ENCODE measurements at places on chromosomes 6 and 20.

GRCh38 chr6:55528624-55529023, 50.4 kb downstream of the HMGCLL1 start:
- DNase-seq: no peak

GRCh38 chr6:20404641-20405032, 3.0 kb downstream of the E2F3 start:
- DNase-seq: peak; percentile 66

GRCh38 chr6:36130667-36131510, 576 bp downstream of the MAPK13 start:
- DNase-seq: peak; percentile 16

DNA sequence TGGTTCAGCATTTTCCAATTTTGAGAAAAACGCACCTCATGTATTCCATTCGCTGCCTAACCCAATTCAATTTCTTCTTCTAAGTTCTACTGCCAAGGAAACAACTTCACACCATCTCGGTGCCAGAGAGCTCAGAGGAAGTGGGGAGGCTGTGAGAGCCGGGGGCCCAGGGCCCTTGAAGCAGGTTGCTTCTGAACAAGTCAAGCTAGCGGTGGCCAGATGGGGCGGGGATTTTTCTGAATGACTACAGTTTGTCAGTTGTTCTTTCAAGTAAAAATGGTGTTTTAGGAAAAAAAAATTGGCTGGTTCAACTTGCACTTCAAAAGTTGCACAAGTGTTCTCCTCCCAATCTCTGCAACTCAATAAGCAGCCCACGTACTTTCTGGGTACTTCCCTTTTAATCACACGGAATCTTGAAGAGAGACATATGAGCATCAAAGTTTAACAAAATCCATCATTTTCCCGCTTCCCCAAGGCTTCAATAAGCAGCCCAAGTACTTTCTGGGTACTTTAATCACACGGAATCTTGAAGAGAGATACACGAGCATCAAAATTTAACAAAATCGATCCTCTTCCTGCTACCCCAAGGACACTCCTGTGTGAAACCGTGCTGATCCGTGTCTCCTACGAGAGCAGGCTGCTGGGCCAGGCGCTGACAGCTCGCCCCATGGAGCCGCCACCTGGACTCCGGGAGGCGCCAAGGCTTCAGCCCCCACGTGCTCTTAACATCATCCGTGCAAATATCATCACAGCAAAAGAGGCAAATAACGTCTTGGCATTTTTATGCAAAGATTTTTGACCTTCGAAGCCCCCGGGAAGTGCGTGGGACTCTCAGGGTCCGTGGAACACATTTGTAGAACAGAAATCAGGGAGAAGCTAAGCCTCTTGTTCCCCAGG, 186.7 kb upstream of the PDE10A start:
- no peak for DNase-seq

- DNase-seq: no peak
Measured at GRCh38 chr6:16174416-16175078, 45.7 kb downstream of the MYLIP start.

DNA sequence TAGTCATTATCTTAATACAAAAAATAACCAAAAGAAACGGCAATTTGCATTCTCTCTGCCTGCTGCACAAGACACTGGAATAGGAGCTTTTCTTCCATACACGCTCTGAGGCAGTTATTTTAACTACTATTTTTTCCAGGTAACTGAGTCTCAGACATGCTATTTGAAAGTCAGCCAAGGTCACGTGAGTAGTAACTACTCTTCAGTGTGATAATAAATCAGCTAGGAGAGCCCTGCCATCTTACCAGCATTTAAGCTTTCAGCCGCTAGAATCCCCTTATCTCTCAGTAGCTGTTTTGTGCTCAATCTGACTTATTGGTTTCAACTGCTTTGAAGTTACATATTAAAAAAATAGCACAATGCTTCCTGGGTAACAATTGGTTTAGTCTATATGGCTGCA, 84.5 kb downstream of the NRN1 start:
- DNase-seq: no peak

DNA sequence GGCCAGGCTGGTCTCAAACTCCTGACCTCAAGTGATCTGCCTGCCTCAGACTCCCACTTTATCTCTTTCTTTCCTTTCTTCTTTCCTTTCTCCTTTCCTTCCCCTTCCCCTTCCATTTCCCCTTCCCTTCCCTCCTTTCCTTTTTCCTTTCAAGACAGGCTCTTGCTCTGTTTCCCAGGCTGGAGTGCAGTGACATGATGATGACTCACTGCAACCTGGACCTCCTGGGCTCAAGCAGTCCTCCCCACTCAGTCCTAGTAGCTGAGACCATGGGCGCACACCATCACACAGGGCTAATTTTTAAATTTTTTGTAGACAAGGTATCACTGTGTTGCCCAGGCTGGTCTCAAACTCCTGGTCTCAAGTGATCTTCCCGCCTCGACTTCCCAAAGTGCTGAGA, 377.6 kb upstream of the ZFP64 start:
- no peak for DNase-seq

DNA sequence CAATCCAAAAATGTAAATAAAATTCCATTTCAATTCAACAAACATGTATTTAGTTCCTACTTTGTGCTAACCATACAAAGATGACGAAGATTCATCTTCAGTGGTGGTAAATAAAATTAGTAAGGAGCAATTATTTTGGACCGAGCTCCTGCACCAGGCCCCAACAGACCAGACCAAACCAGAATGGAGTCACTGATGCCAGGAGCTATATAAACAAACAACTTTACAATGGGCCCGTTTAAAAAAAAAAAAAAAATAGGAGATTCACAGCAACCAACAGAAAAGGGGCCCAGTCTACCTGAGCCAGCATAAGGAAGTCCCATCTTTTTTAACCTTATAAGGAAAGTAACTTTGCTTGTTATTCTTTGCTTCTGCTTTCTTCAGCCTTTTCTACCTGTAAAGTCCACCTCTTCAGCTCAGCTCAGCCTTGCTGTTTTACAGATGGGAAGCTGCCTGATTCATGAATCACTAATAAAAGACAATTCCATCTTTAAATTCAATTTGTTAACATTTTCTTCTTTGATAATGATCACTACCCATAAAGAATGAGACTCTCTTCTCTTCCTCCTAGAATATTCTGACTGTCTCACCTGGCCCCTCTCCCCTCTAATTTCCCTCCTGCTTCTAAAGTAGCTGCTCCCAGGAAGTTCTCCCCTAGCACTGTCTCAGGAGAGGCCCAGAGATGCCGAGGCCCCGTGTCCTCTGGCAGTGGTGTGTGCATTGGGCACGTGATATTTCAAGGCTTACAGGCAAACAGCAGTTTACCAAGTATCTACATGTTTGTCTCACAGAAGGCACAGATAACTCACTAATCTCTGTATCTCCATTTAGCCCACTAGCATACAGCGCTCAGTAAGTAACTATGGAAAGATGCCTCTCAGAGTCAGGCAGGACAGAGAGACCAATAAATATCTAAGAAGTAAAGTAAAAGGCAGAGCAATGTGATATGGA, 8.4 kb downstream of the MBOAT1 start:
- DNase-seq: no peak

GRCh38 chr6:13711324-13711732, 307 bp downstream of the RANBP9 start:
- DNase-seq: no peak

DNA sequence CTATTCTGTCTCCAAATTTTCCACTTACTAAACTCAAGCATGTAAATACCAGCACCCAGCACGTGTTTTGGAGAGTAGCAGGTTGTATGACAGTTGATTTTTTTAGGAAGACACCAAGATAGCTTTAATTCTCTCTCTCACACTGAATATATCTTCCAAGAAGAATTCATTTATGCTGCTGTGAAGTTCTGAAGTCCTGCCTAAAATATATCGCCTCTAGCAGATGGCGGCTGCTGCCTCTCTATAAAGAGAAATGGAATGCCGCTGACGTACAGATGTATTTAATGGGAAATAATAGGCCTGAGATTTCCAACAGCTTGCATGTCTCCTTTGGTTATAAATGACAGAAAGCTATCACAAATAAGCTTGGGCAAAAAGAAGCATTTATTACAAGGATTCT, 74.7 kb downstream of the PFDN4 start:
- no peak for DNase-seq

DNA sequence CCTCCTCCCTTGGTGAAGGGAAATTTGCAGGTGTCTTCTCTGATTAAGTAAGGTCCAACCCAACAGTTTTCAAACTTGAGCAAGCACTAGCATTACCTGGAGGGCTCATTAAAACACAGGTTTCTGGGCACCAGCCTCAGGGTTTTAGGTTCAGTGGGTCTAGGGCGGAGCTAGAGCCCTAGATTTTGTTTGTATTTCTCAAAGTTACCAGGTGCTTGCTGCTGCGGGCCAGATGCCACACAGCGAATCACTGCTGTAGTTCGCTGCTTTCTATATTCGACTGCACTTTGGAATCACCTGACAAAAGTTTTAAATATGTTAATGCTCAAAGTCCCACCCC, 869 bp downstream of the COL21A1 start:
- DNase-seq: no peak

- DNase-seq: no peak
Measured at GRCh38 chr20:62890444-62890843, 28.8 kb upstream of the TCFL5 start.

GRCh38 chr6:108113557-108114519, 39.3 kb upstream of the OSTM1 start:
- no peak for DNase-seq

DNA sequence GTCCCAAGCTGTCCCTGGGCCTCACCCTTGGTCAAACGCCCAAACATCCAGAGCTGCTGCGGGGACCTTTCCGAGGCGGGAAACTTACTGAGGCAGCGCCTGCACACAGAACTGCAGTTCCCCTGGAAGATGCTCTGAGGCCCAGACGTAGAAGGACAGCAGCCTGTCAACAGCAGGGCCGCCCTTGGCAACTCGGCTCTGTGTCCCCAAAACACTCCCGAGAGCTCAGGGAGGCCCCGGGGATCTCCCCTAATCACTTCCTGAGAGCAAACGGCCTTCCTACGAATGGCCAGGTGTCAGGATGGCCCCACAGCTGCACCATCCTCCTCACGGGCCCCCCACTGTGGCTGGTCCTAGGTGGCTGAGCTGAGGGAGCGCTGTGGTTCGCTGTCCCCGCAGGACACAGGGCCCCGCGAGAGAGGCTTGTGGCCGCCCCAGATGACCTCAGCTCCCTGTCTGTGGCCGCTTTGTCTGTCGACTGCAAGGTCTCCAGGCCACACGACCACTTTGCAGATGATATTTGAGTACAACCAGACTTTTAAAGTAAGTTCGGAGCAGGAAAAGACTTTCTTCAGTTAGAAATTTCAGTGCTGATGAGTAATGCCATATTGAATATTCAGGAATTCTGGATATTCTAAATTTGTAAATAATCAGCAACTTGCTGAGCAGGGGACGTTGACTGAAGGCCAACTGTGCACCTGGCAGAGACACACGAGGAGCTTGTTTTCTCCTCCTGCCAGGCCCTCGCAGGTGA, 46.0 kb downstream of the DLL1 start:
- no peak for DNase-seq

DNA sequence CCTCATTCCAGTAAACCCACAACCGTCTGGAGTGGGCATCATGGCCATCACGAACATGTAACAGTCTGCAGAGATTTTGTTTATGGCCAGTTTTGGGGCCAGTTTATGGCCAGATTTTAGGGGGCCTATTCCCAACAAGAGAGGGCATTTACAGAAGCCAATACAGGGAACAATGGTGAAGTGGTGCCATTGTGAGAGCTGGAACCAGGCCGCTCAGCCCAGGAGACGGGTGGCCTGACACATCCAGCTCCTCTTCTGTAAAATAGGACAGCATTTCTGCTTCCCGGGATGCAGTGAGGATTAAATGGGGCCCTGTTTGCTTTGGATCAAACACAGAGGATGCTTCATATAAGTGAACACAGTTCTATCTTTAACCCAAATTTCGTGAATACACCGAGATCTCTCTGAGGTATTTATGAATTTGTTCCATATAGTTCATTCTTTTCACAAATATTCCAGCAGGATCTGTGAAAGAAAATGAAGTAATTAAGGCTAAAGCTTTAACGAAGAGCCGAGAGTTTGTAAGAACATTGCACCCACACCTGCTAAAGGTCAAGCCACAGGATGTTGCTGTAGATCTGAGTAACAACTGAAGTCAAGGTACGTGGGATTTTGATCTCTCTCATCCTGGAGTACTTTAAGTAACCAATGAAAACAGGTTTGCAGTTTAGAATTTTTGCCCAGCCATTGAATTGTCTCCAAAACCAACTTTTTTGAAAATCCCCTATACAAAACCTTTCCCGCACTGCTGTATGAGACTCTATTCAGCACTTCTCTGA, 14.5 kb upstream of the SIRPG start:
- peak; percentile 19 for DNase-seq

- DNase-seq: no peak
Measured at GRCh38 chr20:37382482-37383120, 36.7 kb downstream of the SRC start.

DNA sequence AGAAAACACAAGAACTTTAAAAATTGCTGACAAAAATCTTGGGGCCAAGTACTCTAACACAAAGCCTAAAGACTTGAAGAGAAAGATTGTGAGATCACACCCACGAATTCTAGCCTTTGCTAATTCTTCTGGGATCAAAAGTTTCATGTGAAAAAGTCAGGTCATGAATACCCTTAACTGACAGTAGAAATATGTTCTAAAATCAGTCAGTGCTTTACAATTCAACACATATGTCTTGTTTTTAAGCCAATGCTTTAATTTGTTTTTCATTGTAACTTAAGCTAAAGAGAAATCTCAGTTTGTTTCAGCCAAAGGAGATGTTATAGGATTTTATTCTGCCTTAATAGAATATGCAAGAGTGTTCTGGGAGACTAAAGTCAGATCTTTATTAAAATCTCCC, 78.2 kb upstream of the PLEKHG1 start:
- DNase-seq: no peak

DNA sequence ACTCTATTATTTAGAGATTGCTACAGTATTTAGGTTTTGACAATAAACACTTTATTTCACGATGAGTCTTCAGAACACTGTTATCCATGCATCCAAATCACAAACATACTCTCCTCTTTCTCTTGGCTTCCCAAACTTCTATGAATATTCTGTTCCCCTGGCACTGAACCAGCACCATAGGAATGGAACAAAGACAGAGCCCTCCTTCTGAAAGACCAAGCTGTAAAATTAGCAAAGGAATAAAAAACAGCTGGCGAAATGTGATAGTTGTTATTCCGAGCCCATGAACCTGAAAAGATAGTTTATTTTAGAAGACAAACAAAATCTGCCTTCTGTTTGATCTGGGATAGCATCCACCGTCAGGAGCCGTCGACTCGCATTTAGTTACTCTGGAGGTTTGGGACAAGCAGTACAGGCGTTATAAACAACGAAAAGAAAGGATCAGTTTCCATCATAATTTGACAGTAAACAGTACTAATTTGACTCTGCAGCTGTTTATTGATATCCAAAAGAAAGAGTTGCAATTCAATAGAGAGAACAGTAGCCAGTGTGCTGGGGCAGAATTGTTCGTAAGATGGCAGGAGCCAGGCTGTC, 161.4 kb downstream of the CLIC5 start:
- DNase-seq: no peak

GRCh38 chr20:23640018-23640601, 2.4 kb upstream of the CST3 start:
- no peak for DNase-seq
